ENCODE measurements at places on chromosomes 2 and 18.

GRCh38 chr2:120177001-120177621, 46.1 kb downstream of the TMEM185B start:
- no peak for DNase-seq

- no peak for DNase-seq
Measured at GRCh38 chr2:176533505-176534193, 264.4 kb downstream of the MTX2 start.

DNA sequence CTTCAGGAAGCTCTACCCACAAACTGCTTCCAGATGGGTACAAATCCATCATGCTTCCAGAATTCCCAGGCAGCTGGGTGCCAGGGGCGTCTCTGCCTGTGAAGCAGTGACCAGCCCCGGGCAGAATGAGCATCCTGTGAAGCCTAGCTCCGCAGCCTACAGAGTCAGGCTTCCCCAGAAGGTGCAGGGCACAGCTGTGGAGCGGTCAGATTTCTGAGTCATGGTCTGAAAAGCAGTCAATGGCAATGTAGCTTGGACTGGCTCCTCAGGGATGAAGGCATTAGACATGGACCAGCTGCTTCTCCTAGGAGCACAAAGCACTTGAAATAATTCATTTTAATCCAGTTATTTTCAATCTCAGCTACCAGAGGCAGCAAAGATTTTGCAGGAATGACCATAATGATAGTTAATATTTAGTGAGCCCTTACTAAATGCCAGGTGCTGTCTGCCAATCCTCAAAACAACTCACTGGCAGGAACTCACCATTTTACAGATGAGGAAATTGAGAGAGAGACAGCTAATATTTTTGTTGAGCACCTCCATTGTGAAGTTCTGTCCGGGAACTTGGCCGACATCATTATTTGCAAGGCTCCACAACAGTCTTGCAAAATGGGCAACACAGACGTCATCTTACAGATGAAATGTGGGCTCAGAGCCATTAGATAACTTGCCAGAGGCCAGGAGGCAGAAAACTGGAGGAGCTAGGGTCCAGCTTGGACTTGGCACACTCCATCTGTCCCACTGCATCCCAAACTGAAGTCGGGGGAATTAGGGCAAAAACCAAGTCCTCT, 31.7 kb downstream of the ACMSD start:
- no peak for DNase-seq

- DNase-seq: no peak
Measured at GRCh38 chr2:217826520-217826919, 176.3 kb downstream of the TNS1 start.

- DNase-seq: no peak
Measured at GRCh38 chr18:48042431-48042830, 112.0 kb upstream of the SMAD2 start.

GRCh38 chr18:7754725-7755181, 187.6 kb downstream of the PTPRM start:
- no peak for DNase-seq

- no peak for DNase-seq
Measured at GRCh38 chr18:73879328-73879727, 268.3 kb downstream of the FBXO15 start.

DNA sequence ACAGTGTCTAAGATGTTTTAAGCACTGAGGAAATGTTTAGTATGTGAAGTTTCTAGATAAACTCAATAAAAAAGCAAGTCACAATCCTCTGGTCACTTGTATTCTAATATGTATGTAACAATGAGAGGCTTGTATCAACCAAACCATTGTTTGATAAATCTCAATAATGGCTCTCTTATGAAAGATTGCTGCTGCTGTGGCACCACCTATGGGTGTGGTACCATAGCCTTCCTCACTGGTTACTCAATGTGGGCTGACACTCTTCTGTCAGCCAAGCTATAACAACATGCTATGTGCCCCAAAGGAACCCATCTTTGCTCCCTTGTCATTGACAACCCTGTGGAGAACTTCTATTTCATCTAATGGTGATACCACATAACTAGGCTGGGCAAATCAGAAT, 12.6 kb upstream of the RAB1A start:
- DNase-seq: no peak

GRCh38 chr2:196409376-196409775, 230.1 kb upstream of the CCDC150 start:
- no peak for DNase-seq

DNA sequence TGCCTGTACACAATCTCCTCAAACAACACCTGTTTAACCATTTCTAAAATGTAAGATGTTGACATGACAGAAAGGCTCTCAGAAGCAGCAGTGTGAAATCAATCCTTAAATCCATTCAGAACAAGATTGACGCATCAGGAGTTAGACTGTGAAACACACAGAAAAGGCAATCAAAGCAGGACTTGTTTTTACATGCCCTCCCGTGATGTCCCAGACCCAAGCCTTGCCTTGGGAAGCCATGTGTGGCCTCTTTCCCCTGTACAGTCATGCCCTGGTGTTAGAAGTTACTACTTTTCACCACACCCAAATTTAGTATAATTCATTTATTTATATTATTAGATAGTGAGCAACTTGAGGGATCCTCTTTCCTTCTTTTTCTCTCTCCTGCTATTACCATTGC, 115.7 kb downstream of the NCKAP5 start:
- no peak for DNase-seq

DNA sequence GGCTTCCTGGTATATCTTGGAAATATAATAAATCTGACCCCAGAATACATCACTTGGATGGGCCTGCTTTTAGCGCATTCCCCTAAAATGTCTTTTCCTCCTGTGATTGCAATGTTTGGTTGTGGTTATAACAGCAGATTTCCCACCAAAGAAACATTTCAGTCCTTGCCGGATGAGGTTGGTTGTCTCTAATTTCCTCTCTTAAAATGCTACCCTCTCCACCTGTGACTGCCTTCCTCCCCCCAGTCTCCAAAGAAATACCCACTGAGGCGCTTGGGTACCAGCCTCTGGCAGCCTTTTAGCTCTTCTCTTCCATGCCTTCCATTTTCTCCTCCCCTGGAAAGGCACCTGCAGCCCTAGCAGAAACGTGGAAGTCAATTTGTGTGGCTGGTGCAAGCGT, 102.1 kb upstream of the SIX3 start:
- DNase-seq: no peak

GRCh38 chr2:172091761-172092566, 6.7 kb downstream of the DLX1 start:
- no peak for DNase-seq

DNA sequence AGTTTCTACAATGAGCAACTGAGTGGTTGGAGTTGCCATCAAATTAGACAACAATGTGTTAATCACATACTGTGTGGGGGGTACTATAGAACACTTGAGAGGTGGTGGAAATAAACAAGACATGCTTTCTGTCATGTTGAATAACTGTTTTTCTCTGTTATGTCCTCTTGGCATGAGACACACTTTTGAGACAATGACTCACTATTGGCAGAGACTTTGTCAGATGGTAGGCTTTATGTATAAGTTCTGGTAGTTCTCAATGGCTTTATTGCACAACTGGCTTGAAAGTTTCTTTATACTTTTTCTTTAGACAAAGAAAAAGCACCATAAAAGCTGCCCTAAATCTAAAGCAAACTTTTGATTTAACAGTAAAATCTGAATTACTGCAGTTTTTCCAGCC, 578.7 kb downstream of the ADCYAP1 start:
- DNase-seq: no peak

GRCh38 chr2:204274991-204275390, 270.3 kb upstream of the PARD3B start:
- DNase-seq: peak; percentile 27

- DNase-seq: no peak
Measured at GRCh38 chr2:191302459-191303139, 57.4 kb downstream of the MYO1B start.

- DNase-seq: no peak
Measured at GRCh38 chr2:20080839-20081415, 29.5 kb upstream of the LAPTM4A start.

- DNase-seq: no peak
Measured at GRCh38 chr2:146661473-146662096, 1183.2 kb upstream of the ACVR2A start.

DNA sequence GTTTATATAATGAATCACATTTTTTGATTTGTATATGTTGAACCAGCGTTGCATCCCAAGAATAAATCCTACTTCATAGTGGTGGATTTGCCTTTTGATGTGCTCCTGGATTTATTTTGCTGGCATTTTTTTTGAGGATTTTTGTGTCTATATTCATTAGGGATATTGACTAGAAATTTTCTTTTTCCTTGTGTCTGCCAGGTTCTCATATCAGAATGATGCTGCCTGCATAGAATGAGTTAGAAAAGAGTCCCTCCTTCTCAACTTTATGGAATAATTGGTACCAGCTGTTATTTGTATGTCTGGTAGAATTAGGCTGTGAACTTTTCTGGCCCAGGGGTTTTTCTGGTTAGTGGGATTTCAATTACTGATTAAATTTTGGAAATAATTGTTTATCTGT, 457.4 kb upstream of the DSEL start:
- no peak for DNase-seq

- no peak for DNase-seq
Measured at GRCh38 chr2:222973237-222973636, 78.8 kb upstream of the KCNE4 start.

GRCh38 chr18:56505971-56506370, 132.4 kb downstream of the TXNL1 start:
- DNase-seq: no peak

- DNase-seq: no peak
Measured at GRCh38 chr2:134711692-134712091, 7.1 kb downstream of the TMEM163 start.

GRCh38 chr18:48781163-48781987, 169.4 kb downstream of the SMAD7 start:
- peak; percentile 72 for DNase-seq

DNA sequence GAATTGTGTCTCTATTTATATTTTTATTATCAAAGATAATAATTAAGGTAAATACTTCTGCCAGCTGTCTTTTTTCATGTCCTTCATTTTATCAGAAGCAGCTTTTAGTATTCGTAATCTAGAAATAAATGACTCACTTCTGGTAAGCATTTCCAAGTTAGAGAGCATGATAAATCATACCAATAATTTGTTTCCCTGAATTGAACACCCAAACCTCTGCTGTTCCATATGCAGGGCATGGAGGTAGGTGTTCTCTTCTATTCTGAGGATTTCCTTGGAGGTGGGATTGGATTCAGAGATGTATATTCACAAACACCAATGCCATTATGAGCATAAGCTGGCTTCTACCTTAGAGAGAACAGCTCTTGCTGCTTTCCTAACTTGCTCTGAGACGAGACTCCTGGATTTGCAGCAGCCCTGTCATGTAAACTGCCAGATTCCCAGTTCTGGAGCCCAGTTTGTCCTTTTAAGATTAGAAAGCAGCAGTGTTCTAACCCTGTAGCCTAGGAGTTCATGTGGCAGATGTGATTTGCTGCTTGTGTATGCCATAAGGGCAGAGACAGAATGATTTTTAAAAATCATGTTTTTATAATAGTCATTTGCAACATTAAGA, 47.5 kb downstream of the SKA1 start:
- no peak for DNase-seq

- DNase-seq: no peak
Measured at GRCh38 chr2:23756593-23757292, 170.2 kb downstream of the ATAD2B start.

DNA sequence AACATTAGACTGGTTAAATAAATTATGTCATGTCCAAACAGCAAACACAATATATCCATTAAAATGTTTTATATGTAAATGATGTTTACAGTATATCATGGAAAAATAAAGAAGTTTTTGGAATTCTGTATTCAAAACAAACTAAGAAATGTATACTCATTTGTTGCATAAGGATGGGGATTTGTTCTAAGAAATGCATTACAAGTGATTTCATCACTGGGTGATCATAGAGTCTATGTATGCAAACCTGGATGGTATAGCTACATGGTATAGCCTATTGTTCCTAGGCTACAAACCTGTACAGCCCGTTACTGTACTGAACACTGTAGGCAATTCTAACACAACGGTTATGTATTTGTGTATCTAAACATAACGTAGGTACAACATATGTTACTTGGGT, 35.1 kb downstream of the ARL5A start:
- DNase-seq: no peak

GRCh38 chr2:38215522-38215921, 139.6 kb upstream of the CYP1B1 start:
- no peak for DNase-seq

DNA sequence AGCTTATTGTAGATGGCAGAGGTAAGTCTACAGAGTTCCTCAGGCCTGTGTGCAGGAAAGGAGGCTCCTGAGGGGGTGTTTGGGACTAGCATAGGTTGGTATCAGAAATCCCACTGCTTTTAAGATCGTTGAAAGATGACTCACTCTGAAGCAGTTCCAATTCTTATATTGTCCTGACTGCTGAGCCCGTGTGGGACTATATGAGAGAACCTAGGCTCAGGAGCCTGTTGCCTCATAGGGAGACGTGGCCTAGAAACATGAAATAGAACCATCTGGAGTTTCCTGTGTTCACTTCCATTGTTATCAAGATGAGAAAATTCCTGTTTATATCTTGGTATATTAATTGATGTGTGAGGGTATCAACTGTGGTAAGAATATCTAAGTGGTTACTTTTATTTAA, 5.7 kb downstream of the CCT7 start:
- no peak for DNase-seq

- DNase-seq: no peak
Measured at GRCh38 chr2:205720451-205720902, 38.2 kb downstream of the NRP2 start.

DNA sequence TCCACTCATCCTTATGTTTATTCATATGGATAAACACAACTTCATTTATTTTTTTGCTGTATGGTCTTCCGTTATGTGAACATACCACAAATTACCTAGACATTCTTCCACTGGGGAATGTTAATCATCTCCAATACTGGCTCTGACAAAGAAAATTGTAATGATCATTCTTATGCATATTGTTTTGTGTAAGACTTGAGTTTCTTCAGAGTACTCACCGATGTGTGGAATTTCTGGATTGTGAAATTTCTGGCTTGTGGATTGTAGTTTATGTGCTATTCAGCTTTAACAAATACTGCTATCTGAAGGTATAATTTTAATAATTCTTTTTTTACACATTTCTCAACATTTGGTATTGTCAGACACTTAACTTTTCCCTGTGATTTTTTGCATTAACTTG, 212.2 kb upstream of the THUMPD2 start:
- no peak for DNase-seq

DNA sequence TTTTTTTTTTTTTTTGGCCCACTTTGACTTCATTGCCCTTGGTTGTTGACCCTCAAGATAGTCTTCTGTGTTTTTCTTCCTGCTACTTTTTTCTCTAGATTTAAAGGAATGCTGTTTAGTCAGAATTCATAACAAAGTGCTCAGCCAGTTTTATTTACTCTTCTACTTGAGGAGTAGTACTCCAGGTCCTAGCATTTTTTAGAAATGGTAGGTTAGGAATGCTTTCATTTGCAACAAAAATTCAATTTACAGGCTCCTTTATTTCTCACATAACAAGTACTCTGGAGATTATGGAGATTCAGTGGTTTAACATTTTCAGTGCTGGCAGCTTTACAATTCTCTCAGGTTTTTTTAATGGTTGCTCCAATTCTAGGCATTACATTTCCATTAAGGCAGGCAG, 58.2 kb downstream of the KIAA1328 start:
- DNase-seq: no peak
